ENCODE measurements at places on chromosomes 13 and 19.

GRCh38 chr19:15702534-15702930 is 25.3 kb upstream of the OR10H2 start:
- peak; percentile 96 for DNase-seq

GRCh38 chr19:6376512-6377190 is 918 bp upstream of the PSPN start:
- no peak for DNase-seq

GRCh38 chr19:43362179-43362578 is 8.7 kb downstream of the CD177 start:
- DNase-seq = no peak

DNA sequence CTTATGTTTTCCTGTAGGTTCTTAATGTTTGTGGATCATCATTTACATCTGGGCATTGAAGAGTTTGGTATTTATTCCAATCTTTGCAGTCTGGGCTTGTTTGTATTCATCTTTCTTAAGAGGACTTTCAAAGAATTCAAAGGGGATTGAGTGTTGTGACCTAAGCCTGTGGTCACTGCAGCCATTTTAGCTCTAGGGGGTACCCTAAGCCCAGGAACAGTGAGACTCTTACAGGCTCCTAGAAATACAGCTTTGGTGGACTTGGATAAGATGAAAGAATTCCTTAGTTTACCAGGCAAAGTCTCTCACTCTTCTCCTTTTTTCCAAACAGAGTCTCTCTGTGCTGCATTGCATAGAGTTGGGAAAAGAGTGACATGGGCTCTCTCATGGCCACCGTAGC is 2539.0 kb upstream of the PCDH20 start:
- no peak for DNase-seq

DNA sequence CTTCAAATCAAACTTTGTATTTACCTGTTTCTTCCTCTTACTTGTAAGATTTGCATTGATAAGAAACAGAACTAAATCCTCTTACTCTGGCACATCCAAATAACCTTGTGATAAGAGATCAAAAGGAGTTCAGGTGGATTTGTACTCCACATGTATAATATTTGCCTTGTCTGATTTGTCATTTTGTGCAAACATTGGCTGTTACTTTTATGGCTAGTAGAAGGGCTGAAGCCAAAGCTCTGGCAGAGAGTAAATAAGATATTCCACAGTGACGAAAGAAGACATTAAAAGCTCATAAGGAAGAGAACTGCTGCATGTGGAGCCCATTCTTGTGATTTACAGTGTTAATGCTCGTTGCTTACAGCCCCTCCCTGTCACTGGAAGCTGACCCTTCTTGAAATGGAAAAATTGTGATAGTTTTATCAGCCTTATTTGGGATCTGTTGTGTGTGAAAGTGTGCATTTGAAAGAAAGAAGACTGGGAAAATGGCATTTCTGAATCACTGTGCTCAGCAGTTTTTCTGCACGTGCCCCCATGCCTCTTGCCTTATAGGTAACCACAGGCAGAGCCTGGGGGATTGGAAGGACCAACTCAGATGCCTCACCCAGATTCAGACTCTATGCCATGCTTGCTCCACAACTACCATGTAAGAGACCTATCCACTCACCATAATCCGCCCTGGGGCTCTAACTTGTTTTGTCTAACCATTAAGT is 68.2 kb downstream of the OXGR1 start:
- DNase-seq = no peak

- peak; percentile 41 for DNase-seq
Measured at GRCh38 chr19:54448040-54448773, 792 bp upstream of the LENG8 start.

DNA sequence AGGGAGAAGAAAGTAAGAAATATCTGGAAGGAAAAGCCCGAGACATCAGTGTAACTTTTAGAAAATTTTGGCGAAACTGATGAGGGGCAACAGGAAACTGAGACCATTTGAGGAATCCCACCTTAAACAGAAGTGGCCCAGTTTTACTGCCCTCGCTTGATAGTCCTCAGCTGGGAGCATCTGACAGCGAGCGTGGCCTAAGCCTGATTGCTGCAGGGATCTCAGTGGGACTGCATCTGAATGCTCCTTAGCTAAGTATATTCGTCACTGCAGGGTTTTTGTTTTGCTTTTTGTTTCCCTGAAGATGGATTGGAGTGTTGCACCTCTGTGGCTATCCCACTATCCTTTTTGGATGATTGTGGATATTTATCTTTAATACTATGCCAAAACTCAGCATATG is 262.7 kb upstream of the KLHL1 start:
- no peak for DNase-seq

DNA sequence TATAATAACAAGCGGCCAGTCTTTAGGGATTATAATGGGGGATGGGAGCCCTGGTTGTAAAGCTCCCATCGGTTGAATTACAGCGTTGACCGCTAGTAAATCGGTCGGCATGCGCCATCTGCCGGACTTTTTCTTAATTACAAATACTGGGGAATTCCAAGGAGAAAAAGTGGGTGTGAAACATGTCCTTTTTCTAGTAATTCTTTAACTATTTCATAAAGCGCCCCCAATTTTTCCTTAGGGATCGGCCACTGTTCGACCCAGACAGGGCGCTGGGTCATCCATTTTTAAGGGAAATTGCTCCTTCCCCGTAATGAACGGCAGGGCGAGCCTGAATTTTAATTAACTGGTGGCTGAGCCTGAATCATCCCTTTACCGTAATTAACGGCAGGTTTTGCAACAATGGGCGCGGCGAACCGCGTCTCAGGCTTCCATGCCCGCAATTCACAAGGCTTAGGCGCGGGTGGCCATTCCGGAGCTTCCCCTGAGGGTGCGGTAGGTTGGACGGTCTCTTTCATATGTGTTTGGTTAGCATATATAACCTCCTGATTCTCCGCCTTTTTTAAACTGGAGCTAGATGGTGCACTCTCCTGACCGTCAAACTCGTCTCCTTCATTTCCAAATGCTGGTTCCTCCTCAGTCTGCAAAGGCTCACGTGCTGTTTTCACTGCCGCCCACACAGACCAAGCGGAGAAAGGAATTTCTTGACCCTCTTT is 30.2 kb upstream of the EVI5L start:
- peak; percentile 74 for DNase-seq

- no peak for DNase-seq
Measured at GRCh38 chr13:80276371-80277289, 64.3 kb downstream of the SPRY2 start.

- DNase-seq = no peak
Measured at GRCh38 chr13:44207476-44207875, 166.1 kb upstream of the SERP2 start.

- no peak for DNase-seq
Measured at GRCh38 chr13:37011788-37012187, 11.2 kb downstream of the EXOSC8 start.

DNA sequence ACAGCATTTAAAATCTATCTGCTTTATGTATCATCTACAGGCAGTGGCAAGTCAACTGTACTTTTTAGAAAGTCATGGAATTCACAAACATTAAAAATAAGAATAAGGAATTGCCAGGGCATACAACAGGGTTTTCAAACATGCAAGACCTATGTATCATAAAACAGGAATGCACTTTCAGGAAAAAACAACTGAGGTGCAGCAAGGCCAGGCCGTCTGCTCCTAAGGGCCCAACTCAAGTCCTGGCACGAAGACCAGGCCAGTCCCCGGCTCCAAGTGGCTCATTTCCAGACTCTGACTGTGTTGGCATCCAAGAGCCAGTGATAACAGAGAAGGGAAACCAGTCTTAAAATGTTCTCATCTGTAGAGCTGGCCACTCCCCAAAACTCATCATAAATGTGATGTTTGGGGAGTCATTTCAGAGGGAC is 7.1 kb downstream of the RFX2 start:
- DNase-seq = no peak

- DNase-seq = no peak
Measured at GRCh38 chr13:100828226-100828625, 153.6 kb upstream of the TMTC4 start.

DNA sequence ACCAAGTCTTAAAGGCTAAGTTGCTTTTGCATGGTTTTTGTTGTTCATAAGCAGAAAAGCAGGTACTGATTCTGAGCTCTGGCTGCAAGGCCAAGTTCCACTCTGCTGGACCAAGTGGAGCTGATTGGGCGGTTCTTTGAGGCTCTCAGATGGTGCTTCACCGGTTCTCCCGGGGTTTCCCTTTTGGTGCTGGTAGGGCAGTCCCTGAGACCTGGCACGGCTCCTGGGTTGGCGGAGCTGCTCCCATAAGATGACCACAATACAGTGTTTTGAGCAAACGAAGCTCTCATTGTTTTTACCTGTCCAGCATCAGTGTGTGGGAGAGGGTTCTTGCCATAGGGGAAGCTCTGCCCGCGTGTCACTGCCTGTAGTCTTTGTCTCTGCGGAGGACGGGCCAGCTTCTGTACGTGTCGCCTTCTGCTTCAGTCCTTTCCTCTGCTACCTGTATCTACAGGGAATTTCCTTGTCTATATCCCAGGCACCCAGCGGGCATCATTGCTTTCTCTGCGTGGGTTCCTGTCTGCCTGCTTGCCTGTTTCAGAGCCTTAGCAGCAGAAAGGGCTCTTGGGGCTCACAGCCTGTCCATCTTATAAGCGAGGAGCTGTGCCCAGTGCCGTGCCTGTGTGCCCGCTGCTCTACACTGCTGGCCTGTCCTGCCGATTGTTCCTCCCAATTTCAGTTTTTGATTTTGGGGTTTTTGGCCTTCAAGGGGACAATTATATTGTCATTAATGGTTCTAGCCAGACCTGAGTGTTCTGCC is 2.3 kb downstream of the U2AF2 start:
- no peak for DNase-seq

GRCh38 chr13:101520672-101521071 is 68.2 kb downstream of the ITGBL1 start:
- no peak for DNase-seq

DNA sequence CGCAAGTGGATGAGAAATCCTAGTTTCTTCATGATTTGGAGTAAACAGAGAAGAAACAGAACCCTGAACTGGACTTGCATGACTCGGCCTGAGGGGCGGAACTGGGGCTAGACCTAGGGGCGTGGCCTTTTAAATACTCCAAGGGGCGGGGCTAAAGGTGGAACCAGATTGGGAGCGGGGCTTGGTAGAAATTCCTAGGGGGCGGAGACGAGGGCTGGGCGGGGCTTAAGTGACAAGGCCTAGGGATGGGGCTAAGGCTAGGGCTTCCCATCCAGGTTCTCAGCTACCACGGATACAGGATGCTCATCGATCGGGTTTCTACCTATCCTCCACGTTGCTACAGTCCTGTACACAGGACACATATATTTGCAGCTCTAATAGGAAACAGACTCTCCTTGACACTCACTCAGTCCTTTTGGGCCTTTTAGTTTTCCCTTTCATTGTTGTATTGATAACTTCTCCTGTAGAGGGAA is 372 bp upstream of the ZNF699 start:
- peak; percentile 97 for DNase-seq

- peak; percentile 62 for DNase-seq
Measured at GRCh38 chr19:10587022-10587838, at the start of gene AP1M2. TSS of gene AP1M2 (minus strand) at chr19:10587312. CDS start at chr19:10587231, 81 bp downstream.

DNA sequence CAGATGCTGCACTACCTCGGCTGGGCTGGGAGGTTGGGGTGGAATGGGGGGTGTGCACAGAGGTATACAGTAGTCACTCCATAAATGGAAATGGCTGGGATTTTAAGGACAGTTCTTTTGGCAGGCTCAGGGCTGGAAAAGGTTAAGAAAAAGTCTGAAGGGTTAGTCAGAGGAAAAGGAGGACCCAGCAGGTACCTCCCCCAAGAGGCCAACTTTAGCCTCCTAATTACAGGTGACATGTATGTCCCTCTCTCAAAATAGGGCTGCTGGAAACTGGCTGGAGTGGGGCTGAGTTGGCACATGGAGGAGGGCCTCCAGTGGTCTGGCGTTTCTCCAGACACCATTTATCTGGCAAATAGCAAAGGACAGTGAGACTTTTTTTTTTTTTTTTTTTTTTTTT is 994 bp downstream of the CCDC194 start:
- peak; percentile 7 for DNase-seq

DNA sequence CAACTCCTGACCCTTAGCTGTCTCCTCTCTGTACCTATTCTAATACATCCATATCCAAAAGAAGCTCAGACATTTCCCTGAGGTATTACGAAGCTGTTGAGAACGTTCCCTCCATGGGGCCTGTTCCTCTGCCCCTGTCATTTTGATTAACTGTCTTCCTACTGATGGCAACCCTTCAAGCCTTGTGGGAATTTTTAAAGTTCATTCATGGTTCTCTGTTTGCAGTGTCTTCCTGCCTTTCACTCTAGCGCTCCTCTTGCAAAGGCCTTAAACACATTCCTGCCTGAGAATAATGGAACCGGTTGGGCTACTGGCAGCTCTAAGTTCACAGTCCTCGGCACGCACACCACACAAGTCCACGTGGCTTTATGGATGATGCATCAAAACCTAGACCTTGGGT is 66.1 kb downstream of the LHFPL6 start:
- DNase-seq = no peak

GRCh38 chr13:44837250-44837649 is 152.0 kb downstream of the NUFIP1 start:
- DNase-seq = no peak

GRCh38 chr13:44416301-44416700 is 42.7 kb downstream of the SERP2 start:
- no peak for DNase-seq

DNA sequence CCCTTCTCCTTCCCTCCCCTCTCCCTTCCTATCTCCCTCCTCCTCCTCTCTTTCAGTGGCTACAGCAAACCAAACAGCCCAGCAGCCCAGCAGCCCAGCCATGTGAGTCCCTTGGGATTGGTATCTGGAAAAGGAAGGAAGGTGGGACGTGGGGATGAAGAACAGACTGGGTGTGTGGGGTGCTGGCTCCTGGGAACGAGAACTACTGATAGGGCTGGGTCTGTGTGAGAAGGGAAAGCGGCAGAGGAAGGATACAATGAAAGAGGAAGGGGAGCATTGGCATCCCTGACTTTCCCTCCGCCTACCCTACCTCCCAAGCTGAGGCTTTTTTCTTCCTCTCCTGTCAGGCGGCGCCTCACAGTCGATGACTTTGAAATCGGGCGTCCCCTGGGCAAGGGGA is 863 bp downstream of the AURKC start:
- no peak for DNase-seq

DNA sequence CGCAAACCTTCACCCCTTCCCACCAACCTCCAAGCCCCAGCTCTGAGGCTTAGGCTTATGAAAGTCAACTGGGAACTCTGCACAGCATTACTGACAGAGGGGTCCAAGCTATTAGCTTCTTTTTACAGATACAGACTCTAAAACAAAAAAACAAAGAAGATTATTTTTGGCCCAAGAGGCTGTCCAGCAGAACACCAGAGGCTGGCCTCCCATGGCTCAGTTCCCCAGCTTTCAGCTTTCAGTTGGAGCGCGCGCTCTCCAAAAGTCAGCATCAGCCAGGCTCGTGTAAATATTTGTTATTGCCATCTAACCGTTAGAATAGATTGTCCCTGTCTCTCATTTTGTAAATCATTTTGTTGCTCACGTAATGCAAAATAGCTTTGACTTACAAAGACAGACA is 58.4 kb downstream of the ZIC5 start:
- no peak for DNase-seq

Measured in NCI-H2029 (cell line).